ENCODE measurements at places on chromosomes 6 and 20. TPM values are rescaled to one million over a fixed set of nuclear protein-coding genes. Genes with fewer than 3 reads are reported as not detected.

Gene SLC35B2
- total RNA-seq, result 94.2 TPM

Gene MAP7
- 1.4 TPM for total RNA-seq

Gene TEAD3
- 12.5 TPM for total RNA-seq

Gene LY6G5C
- total RNA-seq, result 0.33 TPM

Gene SMLR1
- total RNA-seq, result not detected

Gene ELOVL4
- total RNA-seq, result 10.0 TPM

Gene DZANK1
- 1.5 TPM for total RNA-seq

Gene PRRT1
- total RNA-seq, result 0.11 TPM

Gene SIM1
- not detected for total RNA-seq

Gene MAP3K4
- 54.6 TPM for total RNA-seq

Gene C6orf58
- total RNA-seq, result not detected

Gene NRM
- total RNA-seq, result 4.0 TPM

Gene GSTA2
- total RNA-seq, result not detected

Gene WFDC10B
- not detected for total RNA-seq

Gene CUTA
- 129 TPM for total RNA-seq

Gene STMND1
- total RNA-seq, result not detected

Gene CD109
- 44.8 TPM for total RNA-seq

Gene CAP2
- total RNA-seq, result 8.9 TPM

Gene MOG
- not detected for total RNA-seq

Gene PGC
- not detected for total RNA-seq

Gene C6orf15
- not detected for total RNA-seq

Gene HACE1
- total RNA-seq, result 26.3 TPM

Gene CNR1
- not detected for total RNA-seq

Gene CRIP3
- total RNA-seq, result not detected

Gene MCM9
- 14.1 TPM for total RNA-seq
